Stimulated activated CD8-positive, alpha-beta memory T cell treated with anti-CD3 and anti-CD28 coated beads, Interleukin-4, amount 100 ng/mL, for 24 hours (primary cell): ENCODE measurements at places on chromosomes 1 and 21.

DNA sequence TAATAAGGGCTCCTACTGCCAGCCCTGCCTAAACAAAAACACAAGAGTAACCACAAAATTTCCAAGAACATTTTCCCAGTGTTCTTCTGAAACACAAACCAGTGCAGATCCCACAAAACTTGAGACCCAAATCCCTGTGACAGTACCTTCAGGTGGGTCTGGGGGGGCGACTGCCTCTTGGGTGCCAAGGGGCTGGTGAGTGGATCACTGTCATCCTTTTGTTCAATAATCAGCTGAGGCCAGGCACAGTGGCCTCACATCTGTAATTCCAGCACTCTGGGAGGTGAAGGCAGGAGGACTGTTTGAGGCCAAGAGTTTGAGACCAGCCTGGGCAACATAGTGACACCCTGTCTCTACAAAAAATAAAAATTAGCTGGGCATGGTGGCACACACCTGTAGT lies 87.6 kb downstream of the GLIS1 start:
- DNase-seq: no peak

DNA sequence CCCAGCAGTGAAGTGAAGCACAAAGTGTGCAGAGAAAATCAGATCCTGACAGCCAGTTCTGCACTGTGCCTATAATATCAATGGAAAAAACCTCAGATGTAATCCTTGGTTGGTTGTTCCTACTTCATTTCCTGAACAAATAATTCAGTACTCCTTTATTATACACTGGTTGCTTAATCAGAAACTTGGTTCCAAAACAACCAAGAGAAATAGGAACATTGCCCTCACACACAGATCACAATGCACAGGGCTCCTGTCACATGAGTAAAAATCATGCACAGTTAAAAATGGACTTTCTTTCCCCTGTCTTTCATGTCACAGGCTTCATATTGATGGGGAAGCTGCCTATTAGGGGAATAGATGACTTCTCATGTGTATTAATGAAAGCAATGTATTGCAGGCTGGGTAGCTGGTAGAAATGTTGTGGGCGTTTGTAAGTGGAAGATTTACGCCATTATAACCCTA lies 9.7 kb downstream of the DNASE2B start:
- DNase-seq: no peak

DNA sequence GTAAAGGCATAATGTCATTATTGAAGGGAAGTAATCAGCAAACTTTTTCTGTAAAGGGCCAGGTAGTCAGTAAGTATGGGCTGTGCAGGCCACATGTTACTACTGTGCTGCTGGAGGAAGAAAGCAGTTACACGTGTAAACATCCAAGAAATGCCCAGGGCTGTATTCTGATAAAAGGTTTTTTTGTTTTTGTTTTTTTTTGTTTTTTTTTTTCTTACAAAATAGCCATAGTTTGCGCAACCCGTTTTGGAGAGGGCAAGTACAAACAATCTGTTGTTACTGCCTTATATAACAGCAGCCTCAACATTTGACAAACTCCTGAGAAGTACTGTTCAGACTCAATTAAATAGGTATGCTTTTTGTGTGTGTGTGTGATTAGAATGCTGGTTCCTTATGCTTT lies 26.7 kb upstream of the MTMR11 start:
- no peak for DNase-seq

GRCh38 chr1:245370175-245370825 lies 215.5 kb downstream of the KIF26B start:
- DNase-seq: no peak

DNA sequence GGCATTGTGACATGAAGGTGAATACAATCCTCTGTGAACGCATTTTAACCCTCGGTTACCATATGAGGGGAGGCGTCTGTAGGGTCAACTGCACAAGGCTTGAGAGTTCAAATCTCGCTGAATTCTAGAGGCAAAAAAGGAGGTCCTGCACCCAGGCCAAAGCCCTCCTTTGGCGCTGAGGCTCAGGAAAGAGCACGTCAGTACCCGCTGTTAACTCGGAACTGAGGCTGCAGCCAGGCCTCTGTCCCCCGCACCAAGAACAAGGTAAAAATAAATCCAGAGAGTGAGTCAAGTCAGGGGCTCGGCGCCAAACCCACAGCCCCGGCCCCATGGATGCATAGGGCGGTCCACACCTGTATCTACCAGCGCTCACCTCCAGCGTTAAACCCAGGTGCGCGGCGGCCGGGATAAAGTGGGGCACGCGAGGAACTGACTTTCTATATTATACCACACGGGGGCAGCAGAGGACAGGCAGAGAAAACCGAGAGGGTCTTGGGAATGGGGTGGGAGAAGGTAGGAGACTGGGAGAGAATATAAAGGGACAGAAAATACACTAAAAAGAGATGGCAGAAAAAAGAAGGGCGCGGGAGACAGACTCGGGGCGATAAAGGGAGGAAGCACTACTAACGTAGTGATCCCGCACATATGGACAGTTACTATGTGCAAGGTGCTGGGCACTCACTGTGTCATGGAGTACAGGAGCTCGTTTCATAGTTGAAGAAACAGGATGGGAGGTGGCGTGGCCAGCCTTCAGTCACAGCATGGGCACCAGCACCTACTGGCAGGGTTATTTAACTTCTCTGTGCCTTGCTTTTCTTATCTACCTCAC lies 54.9 kb downstream of the DMRTA2 start:
- no peak for DNase-seq

DNA sequence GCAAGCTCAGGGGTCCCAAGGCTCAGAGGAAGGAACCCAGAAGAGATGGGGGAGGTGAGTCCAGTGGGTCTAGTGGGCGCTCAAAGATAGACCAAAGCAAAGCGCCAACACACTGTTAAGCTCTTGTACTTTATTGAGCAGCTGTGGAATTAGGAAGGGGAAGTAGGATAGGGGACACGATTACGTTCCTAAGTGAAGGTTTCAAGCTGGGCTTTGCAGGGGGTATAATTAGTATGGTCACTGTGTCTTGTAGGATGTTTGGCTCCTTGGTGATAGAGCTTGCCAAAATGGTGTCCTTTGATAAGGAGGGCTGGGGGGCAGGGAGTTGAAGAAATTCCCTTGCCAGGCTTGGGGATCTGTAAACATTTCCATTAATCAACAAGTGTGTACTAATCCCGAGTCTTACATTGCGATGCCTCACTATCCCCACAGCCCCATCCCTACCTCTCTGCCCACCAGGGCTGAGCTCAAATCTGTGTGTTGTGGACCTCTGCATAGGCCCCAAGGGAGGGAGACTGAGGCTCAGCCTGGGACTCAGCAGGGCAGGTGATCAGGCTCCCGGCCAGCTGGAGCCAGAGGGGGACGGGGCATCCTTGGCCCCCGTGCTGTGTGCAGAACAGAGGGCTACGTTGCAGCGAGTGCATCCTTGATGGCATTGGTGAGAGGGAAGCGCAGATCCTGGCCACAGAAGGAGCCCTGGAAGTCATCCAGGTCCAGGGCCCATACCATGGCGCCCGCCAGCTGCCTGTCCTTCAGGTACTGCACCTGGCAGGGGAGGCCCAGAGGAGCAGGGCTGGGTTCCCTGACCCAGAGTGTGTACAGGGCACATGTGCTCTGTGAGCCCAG lies 3.4 kb upstream of the MYBPH start:
- DNase-seq: no peak

DNA sequence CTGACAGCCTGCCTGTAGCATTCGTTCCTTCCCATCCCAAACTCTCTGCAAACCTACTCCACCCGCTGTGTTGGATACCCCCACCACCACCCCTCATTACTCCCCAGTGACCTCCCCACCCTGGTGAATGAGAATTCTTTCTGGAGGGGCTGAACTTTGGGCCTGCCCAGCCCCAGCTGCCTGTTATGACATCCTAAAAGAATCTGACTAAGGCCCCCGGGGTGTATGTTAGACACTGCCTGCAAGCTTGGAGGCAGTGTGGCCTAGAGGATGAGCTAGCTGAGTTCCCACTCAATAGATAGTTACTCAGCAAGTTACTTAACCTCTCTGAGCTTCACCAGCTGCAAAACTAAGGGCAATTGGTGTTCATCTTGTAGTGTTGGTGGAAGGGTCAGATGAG lies 110.2 kb upstream of the FGGY start:
- DNase-seq: no peak

DNA sequence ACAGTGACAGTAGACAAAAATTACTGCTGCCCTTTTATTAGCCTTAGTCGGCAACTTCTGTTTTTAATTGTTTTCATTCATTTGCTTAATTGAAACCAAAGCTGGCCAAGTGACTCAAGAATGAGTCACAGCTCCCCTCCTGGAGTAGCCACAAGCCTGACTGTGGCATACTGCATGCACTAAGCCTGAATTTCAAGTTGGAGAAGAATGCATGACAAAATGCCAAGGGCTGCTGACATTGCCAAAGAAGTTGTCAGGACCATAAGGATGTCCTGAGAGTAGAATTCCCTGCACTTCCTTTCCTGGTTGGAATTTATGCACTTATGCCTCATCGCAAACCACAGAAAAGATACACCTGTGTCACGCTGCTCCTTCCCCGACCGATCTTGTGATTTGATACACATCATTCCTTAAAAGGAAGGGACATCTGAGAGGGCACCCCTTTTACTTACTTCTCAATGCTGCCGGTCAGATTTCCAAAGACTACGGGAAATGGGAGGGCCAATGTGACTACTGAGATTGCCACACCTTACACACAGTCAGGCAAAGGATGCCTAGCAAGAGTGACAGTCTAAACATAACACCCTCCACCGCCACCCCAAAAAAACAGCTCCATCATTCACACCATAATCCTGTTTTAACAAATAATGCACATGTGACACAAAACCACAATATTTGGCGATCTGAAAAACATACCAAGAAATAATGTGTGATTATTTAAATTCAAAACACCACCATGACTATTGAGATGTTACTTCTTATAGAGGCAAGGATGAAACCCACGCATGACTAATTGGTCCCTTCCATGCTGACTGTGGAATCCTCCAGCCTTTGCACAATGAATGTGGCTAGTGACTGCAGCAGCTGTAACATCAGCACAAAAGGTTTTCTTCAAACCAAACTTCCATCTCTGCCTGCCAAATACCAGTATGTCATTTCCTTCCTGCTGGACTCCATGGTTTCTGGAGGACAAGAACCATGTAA lies 28.2 kb downstream of the VAV3 start:
- DNase-seq: peak; percentile 34

GRCh38 chr1:9224664-9225410 lies 9.7 kb upstream of the H6PD start:
- no peak for DNase-seq

GRCh38 chr1:160916666-160917065 lies 31.7 kb upstream of the ITLN1 start:
- DNase-seq: no peak

- no peak for DNase-seq
Measured at GRCh38 chr1:22755641-22756040, 45.0 kb downstream of the EPHB2 start.

DNA sequence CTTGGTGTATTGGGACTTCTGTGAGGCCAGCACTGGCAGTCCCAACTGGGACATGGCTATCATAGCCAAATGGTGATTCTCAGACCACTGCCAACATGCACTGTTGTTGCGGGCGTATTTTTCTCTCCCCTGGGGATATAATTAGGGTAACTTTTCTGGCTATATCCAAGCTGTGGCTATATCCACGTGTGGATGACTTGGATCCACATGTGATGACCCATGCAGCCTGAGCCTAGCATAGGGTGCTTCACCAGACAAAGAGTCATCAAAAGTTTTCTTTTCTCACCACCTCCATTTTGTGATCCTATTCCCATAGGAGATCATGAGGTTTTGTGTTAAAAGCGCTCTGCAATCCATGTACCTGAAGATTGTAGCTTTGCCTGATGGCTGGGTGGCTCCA lies 51.2 kb upstream of the CSF3R start:
- DNase-seq: no peak

GRCh38 chr1:159932296-159933285 lies 7.3 kb upstream of the TAGLN2 start:
- no peak for DNase-seq

DNA sequence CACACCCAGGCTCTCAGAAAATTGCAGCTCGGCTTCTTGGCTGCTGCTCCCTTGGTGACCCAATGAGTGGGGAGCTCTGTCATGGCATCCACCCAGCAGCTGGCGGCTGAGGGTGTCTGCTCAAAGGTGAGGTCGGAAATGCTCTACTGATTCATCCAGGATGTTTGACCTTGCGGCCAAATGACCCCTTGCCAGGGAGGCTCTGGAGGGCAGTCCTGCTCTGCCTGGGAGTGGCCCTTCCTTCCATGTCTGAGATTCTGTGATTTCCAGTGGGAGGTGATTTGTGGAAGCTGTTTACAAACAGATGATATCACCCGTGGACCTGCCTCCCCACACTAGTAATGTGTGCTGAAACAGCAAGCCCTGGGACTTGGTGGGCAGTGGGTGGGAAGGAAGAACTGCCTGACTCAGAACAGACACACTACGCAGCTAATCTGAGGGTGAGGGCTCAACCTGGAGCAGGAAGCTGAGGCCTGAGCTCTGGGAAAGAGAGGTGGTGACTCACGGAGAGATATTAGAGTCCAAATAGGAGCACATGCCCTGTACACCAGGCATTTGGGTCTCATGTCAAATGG lies 3.0 kb downstream of the CRCT1 start:
- no peak for DNase-seq
